Large intestine (tissue), 12 donors: ENCODE measurements at places on chromosomes 5 and 9. TPM values are rescaled to one million over a fixed set of nuclear protein-coding genes. Genes with fewer than 3 reads are reported as not detected.
A peak's percentile ranks its signal among the peaks of the same experiment; 100 is the strongest.

FREM1 gene
- 10.0 TPM for polyA plus RNA-seq

ZNF169 gene
- polyA plus RNA-seq, result 7.9 TPM

FAT2 gene
- 0.75 TPM for polyA plus RNA-seq

MYMK gene
- 0.13 TPM for polyA plus RNA-seq

INSL4 gene
- polyA plus RNA-seq, result not detected

PRRX2 gene
- polyA plus RNA-seq, result 1.6 TPM

SEMA4D gene
- 32.8 TPM for polyA plus RNA-seq

- peaks cover 3% of the 10 kb centered on the region for H3K36me3 ChIP-seq
- H3K4me1 ChIP-seq, result peaks cover 15% of the 10 kb centered on the region
- DNase-seq, result no peak
- peaks cover 86% of the 10 kb centered on the region for H3K27me3 ChIP-seq
Measured at GRCh38 chr5:93586736-93587596, 3.9 kb downstream of the NR2F1 start.

- H3K4me3 ChIP-seq, result no peak overlapping the region
- no peak for DNase-seq
- H3K4me1 ChIP-seq, result no peaks in the 10 kb centered on the region
- H3K36me3 ChIP-seq, result no peaks in the 10 kb centered on the region
Measured at GRCh38 chr5:180424094-180424493, 70.1 kb upstream of the CNOT6 start.

DNA sequence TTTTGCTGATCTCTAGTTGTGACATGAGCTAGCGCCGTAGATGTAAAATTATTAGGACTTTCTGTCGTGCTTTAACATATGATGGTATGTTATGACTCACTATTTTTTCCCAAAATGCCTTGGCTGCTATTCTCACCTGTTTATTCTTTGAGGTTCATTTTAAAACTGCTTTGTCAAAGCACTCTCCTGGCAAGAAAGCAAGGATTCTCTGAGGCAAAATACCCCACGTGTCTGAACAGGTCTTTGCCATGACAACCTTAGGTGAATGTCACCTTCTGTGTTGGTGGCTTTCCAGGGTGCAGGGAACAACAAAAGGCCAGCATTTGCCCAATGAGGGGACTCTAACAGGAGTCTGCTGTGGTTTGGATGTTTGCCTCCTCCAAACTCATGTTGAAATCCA, 30.6 kb upstream of the COL5A1 start:
- H3K4me1 ChIP-seq, result no peaks in the 10 kb centered on the region
- H3K4me3 ChIP-seq, result no peak overlapping the region
- no peaks in the 10 kb centered on the region for H3K27me3 ChIP-seq

DNA sequence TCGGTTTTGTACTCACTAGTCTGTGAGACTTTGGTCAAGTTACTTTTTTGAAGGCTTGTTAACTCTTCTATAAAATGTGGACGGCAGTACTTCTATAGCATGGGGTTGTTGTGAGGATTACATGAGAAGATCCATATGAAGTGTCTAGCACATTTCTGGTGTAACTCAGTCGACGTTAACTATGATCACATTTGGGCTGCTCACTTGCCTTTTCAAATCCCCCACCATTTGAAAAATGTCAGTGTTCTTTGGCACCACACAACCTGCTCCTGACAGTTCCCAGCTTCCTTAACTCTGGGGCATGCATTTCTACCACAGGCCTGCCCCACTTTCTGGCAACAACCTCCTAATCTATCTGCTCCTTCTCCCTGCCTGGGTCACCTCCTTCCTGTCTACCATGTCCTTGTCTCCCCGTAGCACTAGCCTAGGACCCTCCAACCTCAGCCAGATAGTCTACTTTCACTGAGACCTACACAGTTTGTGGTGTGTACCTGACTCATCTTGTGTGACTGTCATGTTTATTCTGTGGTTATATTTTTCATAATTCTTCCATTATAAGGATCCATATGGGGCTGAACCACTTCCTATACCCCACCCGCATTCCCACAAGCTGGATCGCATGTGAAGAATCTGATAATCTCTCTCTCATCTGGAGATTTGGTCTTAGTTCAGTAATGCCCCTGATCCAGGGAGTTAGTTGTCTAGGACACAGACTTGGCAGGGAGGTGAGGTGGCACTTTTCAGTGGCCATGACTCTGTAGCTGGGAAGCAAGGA, 30.2 kb upstream of the BASP1 start:
- H3K4me3 ChIP-seq, result no peak overlapping the region
- no peaks in the 10 kb centered on the region for H3K36me3 ChIP-seq
- H3K27me3 ChIP-seq, result no peaks in the 10 kb centered on the region
- no peak for DNase-seq
- peaks cover 13% of the 10 kb centered on the region for H3K4me1 ChIP-seq

DNA sequence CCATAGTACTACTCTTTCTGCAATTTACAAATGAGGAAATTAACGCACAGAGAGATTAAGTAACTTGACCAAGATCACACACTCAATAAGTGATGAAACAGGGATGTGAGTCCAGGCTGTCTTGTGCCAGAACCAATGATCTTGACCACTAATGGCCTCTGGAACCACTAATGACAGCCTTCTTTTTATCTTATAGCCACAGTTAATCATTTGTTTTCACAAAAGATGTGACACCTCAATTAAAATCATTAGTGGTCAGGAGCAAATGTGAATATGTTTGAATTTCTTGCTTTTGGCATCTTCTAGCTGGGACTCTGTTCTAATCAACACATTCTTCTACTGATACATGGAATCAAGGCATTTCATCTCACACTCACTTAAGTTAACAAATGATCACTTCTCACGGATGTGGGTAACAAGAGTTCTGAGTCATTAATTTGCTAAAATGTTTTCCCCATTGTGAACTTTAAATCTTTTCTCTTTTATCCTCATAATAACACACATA, 102.7 kb upstream of the CD180 start:
- no peak overlapping the region for H3K4me3 ChIP-seq
- no peak overlapping the region for H3K27ac ChIP-seq
- no peaks in the 10 kb centered on the region for H3K36me3 ChIP-seq
- H3K27me3 ChIP-seq, result no peaks in the 10 kb centered on the region
- H3K4me1 ChIP-seq, result no peaks in the 10 kb centered on the region
- no peak for DNase-seq

DNA sequence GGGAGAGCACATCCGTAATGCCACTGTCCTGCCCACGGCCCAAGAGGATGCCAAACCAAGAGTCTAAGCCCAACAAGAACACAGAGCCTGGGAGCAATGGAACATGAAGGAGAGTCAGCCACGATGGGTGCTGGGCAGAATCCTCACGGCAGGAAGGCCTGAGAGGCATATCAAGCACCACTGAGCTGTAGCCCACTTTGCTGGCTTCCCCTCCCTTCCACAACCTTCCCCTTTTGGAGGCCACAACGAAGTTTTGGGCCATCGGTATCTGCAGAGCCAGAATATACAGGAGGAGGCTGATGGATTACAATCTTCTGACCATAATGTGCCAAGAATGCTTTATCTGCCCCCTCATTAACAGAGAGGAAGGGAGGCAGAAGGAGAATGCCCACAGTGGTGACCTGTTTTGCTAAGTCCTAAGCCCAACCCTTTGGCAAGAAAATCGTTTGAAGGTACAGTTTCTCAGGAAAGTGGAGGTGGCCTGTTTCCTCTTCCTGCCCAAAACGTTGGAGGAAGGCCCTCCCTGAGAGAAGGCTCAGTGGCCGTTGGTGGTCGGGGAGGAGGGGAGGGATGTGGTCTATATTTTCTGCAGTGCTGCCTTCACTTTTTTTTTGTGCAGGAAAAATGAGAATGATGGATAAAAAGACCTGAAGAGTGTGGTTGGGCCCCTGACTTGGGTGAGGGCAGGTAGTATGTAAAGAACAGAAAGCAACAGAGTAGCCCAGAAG, 26.2 kb downstream of the MACROH2A1 start:
- no peak for DNase-seq
- H3K36me3 ChIP-seq, result peaks cover 92% of the 10 kb centered on the region
- H3K27ac ChIP-seq, result no peak overlapping the region
- H3K4me3 ChIP-seq, result no peak overlapping the region

DNA sequence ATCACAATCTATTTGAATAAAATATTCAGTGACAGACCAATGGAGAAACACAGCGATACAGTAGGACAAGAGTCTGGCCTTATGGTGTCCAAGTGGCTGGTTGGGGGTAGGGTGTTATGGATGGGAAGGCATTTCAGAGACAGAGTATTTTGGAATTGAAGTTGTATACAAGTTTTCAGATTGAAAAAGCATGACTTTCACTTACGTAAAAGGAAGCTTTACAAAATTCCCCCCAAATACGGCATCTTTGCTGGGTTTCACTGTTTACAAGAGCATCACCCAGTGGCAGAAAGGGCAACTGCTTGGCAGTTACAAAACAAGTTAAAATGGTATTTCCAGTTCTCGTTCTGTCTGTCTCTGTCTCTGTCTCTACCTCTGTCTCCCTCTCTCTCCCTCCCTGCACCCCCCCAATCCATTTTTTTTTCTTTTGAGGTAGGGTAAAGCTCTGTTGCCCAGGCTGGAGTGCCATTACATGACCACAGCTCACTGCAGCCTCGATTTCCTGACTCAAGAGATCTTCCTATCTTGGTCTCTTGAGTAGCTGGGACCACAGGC, 86.2 kb downstream of the PTPN3 start:
- peaks cover 63% of the 10 kb centered on the region for H3K36me3 ChIP-seq
- H3K4me3 ChIP-seq, result no peak overlapping the region
- no peak overlapping the region for H3K27ac ChIP-seq
- no peaks in the 10 kb centered on the region for H3K27me3 ChIP-seq
- DNase-seq, result no peak

GRCh38 chr5:1772634-1773033, 27.0 kb downstream of the MRPL36 start:
- peaks cover 11% of the 10 kb centered on the region for H3K27me3 ChIP-seq
- DNase-seq, result no peak
- H3K4me1 ChIP-seq, result no peaks in the 10 kb centered on the region
- no peaks in the 10 kb centered on the region for H3K36me3 ChIP-seq

DNA sequence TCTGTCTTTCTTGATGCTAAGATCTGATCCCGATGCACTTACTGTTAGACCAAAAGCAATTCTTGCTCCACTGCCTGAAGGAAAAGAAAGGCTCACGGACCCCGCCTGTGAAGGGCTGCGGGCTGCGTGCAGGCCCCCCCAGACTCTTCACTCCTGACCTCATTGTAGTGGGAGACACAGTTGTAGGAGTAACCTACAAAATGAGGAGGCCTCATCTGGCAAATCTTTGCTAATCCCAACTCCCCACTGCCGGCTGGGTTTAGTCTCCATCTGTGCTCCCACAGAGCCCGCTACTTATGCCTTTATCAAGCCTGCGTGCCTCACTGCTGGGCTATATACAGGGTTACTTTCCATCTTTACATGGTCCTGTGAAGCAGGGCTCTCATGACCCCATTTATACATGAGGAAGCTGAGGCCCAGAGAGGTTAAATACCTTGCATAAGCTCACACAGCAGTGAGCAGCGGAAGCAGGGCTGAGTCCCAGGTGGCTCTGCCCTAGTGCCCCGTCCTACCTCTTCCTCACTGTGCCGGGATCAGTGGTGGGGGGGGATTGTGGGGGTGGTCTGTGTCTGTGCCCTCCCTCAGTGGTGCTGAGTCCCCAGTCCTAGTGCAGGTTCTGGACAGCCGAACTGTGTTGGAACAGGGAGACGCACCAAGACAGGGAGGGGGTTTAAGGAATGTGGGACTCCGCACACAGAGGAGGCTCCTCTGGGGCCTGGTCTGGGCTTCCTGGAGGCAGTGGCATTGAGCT, 43.9 kb upstream of the RNF130 start:
- H3K27me3 ChIP-seq, result no peaks in the 10 kb centered on the region
- H3K27ac ChIP-seq, result no peak overlapping the region
- no peaks in the 10 kb centered on the region for H3K36me3 ChIP-seq

GRCh38 chr9:110738982-110739381, 70.4 kb downstream of the MUSK start:
- DNase-seq, result no peak
- no peaks in the 10 kb centered on the region for H3K36me3 ChIP-seq
- no peaks in the 10 kb centered on the region for H3K27me3 ChIP-seq
- H3K27ac ChIP-seq, result no peak overlapping the region

GRCh38 chr9:129495620-129496472, 125.1 kb downstream of the C9orf50 start:
- H3K4me1 ChIP-seq, result peaks cover 70% of the 10 kb centered on the region
- peak overlapping the region; percentile 72 for H3K4me3 ChIP-seq
- H3K27me3 ChIP-seq, result no peaks in the 10 kb centered on the region
- H3K36me3 ChIP-seq, result peaks cover 4% of the 10 kb centered on the region
- DNase-seq, result peak; percentile 97

- H3K4me1 ChIP-seq, result no peaks in the 10 kb centered on the region
- no peak overlapping the region for H3K27ac ChIP-seq
- H3K36me3 ChIP-seq, result no peaks in the 10 kb centered on the region
- no peak for DNase-seq
- H3K4me3 ChIP-seq, result no peak overlapping the region
Measured at GRCh38 chr9:106843371-106843770, 19.6 kb upstream of the ZNF462 start.

DNA sequence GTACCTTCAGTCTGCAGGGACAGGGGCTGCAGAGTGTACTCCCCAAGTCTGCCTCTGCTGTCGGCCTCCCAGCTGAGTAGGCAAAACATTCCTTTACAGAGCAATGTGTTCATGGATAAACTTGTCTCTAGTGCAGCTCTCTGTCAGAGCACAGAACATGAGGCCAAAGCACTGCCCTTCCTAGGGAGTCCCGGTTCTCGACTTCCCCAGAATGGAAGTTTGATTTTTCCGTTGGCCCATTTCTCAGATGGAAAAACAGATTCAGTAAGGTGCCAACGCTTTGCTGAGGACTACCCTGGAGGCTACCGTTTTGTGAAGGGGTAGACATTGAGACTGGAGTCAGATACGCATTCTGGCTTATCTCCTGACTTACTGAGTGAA, 422 bp upstream of the TRIM32 start:
- H3K27ac ChIP-seq, result peak overlapping the region; percentile 67
- H3K36me3 ChIP-seq, result no peaks in the 10 kb centered on the region
- peak overlapping the region; percentile 67 for H3K4me3 ChIP-seq
- no peak for DNase-seq
- peaks cover 18% of the 10 kb centered on the region for H3K4me1 ChIP-seq

- H3K27me3 ChIP-seq, result no peaks in the 10 kb centered on the region
- peaks cover 14% of the 10 kb centered on the region for H3K4me1 ChIP-seq
- H3K36me3 ChIP-seq, result peaks cover 16% of the 10 kb centered on the region
- no peak for DNase-seq
Measured at GRCh38 chr5:160268121-160268520, 38.8 kb downstream of the FABP6 start.

DNA sequence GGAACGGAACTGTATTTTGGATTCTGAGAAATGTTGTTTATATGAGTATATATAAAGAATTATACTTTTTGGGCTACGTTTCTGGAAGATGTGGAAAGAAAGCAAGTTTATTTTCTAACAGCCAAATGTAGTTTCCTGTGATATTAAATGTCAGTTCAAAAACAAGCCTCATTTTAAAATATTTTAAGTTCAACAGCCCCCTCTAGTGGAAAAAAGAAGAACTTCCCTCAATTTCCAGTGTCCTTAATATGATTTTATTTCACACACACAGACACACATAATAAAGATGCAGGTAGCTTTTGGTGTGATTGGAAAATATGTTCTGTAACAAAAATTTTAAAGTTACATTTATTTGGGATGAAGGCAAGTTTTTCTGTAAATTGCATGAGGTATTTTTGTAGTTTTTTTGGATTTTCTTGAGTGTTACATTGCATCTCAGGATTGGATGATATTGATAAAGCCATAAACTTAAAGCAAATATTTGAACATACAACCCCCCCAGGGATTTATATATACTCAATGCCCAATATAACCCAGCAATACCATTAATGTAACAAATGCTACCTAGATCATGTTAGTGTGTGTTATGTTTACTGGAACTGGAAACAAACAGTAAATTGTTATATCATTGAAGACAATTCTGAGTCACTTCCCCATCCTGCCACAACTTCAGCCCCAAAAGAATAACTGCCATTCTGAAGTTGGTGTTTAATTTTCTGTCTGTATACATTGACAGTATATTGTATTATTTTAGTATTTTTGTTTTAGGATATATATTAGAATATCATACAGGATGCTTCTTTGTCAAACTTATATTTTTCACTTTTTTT, 54.0 kb downstream of the CCDC171 start:
- H3K27me3 ChIP-seq, result no peaks in the 10 kb centered on the region
- no peaks in the 10 kb centered on the region for H3K36me3 ChIP-seq
- peak; percentile 25 for DNase-seq
- no peak overlapping the region for H3K27ac ChIP-seq
